Activated CD4-positive, alpha-beta T cell treated with anti-CD3 and anti-CD28 coated beads, Interleukin-2, amount 10 ng/mL, durations not matched to agents 7 days and 5 days (primary cell): ENCODE measurements at places on chromosomes 5 and 9. TPM values are rescaled to one million over a fixed set of nuclear protein-coding genes. Genes with fewer than 3 reads are reported as not detected.
A peak's percentile ranks its signal among the peaks of the same experiment; 100 is the strongest.

The SPATA31D4 gene
- total RNA-seq = not detected

The PKD2L2 gene
- total RNA-seq = not detected

The PCDHGA6 gene
- not detected for total RNA-seq

The NFIB gene
- not detected for total RNA-seq

The GFRA3 gene
- total RNA-seq = 0.21 TPM

The TRIM14 gene
- total RNA-seq = 116 TPM

The NUTM2G gene
- not detected for total RNA-seq

The RASEF gene
- total RNA-seq = not detected

The HTR4 gene
- not detected for total RNA-seq

The PLEKHG4B gene
- 0.10 TPM for total RNA-seq

The C9orf152 gene
- not detected for total RNA-seq

The RORB gene
- total RNA-seq = not detected

The HTR1A gene
- not detected for total RNA-seq

- DNase-seq = no peak
Observed at GRCh38 chr5:150299571-150300327, 3.0 kb downstream of the ARSI start.

DNA sequence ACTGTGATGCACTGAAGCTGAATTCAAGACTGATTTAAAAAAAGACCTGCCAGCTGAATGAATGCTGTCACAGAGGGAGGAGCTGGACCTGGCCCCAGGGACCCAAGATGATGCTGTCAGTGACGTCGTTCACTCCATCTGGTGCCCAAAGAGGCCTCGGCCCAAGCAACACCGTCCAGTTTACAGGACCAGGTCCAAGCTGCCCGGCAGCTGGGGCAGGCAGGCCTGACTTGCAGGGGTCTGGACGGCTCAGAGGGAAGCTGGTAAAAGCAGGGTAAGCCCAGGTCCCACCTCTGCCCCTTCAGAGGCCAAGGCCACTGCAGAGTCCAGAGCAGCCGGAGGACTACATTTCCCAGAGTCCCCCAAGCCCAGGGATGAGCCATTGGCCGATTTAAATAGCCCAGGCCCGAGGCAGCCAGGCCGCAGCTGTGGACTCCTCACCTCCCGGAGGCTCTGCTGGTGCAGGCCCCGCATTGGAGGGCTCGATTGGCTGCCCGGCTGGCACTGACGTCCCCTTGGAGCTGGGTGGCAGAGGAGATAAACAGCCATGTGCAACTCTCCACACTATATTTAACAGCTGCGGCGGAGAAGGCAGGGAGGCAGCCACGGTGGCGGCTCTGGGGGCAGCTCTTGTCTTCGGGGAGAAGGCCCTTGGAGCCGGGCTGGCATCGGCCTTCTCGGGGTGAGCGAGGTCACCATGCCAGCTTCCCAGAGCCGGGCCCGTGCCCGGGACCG lies at the start of gene PLPP7:
Gene PLPP7 (plus strand): TSS at position 423 of the 735 bp plus-strand sequence. CDS start 275 bp downstream, at position 698.
- DNase-seq = no peak

DNA sequence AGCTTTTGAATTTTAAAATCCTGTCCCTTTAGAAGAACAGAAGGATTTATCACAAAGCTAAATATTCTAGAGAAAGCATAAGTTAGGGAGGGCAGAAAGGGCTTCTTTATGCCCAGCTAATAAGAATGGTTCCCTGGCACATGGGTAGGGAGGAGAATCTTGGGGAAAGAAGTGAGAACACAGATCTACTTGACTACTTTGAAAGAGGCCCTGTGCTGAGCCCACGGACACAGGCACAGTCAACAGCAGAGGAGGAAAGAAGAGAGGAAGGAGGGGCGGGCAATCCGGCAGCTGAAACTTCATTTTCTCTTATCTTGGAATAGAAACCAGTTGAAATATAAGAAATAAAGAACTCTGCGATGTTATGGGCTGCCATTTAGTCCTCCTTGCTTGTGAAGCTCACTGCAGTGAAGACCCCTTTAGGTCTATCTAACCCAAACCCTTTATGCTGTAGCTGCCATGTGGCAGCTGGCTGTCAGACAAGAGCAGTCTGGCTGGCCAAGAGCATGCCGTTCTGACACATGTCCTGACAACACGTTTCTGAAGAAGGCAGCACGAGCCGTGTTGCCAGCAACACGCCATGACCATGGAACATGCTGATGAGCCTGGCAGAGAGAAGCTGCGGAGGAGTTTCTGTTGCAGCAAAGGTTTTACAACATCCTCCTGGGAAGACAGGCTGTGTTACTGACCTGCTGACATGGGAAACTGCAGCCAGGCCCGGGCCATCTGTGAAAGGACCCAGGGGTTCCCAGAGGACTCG lies 34.2 kb downstream of the ABLIM3 start:
- no peak for DNase-seq

DNA sequence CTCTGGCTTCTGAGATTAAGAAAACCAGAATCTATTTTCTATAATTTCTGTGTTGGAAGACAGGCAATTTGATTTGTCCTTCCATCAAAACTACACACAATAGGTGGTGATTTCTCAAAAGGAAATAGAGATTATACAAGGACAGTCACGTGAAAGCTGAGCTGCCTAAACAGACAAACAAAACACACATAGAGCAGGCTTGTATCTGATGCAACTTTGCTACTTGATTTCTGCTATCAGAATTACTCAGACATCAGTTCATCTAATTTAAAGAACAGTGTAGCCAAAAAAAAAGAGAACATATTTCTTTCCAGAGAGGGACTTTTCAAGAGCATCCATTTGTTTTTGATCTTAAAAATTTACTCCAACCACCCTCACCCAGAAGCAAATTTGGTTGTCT lies 2128.3 kb upstream of the C9orf72 start:
- no peak for DNase-seq

DNA sequence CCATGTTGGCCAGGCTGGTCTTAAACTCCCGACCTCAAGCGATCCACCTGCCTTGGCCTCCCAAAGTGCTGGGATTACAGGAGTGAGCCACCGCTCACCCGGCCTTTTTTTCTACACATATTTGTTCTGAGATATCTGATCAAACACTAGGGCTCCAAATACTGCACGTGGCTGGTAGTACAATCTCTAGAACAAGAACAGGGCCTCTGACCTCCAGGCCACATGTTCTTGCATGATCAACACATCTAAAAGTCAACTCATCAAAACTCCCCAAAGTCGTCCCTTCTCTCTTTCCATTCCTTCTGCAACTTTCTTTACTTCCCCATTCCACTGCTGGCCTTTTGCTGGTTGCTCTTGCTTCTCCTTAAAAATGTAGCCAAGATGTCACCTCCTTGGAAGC lies 113.3 kb upstream of the LHFPL2 start:
- no peak for DNase-seq

GRCh38 chr5:14557203-14557770 lies 24.3 kb upstream of the OTULINL start:
- DNase-seq = no peak

- peak; percentile 28 for DNase-seq
Observed at GRCh38 chr9:34929506-34930102, 28.5 kb upstream of the PHF24 start.

- no peak for DNase-seq
Observed at GRCh38 chr5:90131383-90132133, 278.0 kb downstream of the CETN3 start.

- no peak for DNase-seq
Observed at GRCh38 chr5:72440207-72440638, 67.0 kb downstream of the ZNF366 start.

DNA sequence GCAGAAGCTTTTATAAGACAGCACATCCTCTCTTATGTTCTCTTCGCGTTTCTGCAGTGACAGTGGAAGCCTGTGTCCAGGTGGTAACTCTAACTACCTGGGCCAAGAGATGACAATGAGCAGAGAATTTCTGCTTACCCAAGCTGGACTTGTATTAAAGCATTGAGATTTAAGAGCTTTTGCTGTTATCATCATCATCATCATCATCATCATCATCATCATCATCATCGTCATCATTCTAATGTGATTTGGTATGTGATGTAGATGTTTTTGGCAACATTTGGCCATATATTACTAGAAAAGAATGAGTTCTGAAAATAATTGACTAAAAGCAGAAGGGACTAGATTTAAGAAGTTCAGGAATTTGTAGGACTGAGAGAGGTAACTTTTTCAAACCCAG lies 401.3 kb downstream of the BRINP1 start:
- DNase-seq = no peak

DNA sequence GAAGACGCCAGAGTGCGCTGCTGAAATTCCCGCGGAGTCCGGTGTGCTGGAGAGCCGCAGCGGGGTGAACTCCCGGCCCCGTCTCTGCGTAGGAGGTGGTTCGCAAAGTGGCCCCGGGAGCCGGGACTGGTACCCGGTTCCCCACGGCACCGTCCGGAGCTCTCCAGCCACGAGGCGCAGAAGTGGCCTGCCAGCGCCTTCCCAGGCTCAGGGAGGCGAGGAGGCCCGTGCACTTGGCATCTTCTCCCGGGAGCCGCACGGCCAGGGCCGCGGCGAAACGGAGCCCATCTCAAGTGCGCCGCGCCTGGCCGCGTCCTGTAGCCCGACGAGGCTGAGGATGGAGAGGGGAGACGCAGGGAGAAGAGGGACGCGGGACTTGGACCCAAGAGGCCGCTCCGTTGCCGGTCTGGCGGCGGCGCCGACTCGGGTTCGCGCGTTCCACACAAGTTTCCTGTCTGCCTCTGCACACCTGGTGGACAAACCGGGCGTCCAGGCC lies 1.1 kb upstream of the IRX1 start:
- DNase-seq = no peak

DNA sequence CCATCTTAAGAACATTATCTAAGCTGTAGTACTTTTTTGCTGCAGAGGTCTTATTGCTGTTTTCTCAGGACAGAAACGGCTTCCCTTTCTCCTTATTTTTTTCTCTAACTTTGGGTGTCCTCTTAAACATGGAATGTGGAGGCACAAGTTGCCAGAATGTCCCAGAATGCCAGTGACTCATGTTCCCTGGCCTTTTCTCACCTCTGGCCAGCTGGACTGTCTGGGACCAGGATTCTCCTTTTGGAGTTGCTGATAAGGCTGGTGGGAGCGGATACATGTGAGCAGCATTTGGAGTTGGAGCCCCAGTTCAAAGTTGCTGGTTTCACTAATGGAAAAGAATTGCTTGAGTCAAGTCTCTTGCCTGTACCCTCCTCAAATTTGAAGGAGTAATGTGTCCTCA lies 112.8 kb downstream of the ARHGAP26 start:
- DNase-seq = no peak

- no peak for DNase-seq
Observed at GRCh38 chr5:135153661-135154060, 119.6 kb upstream of the PITX1 start.

- DNase-seq = no peak
Observed at GRCh38 chr9:89342948-89343347, 24.6 kb downstream of the SECISBP2 start.

- DNase-seq = no peak
Observed at GRCh38 chr9:94081435-94081834, 2.8 kb upstream of the PTPDC1 start.

- DNase-seq = no peak
Observed at GRCh38 chr9:125493384-125493783, 213.6 kb downstream of the MAPKAP1 start.

GRCh38 chr5:138573949-138574670 lies 1.1 kb downstream of the HSPA9 start:
- no peak for DNase-seq

DNA sequence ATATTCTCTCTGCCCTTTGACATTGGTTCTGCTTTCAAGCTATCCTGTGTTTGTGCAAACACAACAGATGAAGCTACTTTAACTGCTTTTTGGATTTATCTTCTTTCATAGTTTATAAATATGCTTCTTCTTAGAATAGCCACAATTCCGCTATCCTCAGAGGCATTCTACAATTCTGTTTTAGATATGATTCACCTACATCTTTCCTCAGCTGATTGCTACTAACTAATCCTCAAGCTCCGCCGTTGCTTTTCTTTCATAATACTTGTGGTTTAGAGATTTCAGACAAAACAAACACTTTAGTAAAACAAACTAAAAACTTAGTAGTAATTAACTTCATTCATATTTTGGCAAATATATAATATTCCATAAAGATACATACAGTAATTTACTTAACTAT lies 52.5 kb downstream of the ECPAS start:
- no peak for DNase-seq

DNA sequence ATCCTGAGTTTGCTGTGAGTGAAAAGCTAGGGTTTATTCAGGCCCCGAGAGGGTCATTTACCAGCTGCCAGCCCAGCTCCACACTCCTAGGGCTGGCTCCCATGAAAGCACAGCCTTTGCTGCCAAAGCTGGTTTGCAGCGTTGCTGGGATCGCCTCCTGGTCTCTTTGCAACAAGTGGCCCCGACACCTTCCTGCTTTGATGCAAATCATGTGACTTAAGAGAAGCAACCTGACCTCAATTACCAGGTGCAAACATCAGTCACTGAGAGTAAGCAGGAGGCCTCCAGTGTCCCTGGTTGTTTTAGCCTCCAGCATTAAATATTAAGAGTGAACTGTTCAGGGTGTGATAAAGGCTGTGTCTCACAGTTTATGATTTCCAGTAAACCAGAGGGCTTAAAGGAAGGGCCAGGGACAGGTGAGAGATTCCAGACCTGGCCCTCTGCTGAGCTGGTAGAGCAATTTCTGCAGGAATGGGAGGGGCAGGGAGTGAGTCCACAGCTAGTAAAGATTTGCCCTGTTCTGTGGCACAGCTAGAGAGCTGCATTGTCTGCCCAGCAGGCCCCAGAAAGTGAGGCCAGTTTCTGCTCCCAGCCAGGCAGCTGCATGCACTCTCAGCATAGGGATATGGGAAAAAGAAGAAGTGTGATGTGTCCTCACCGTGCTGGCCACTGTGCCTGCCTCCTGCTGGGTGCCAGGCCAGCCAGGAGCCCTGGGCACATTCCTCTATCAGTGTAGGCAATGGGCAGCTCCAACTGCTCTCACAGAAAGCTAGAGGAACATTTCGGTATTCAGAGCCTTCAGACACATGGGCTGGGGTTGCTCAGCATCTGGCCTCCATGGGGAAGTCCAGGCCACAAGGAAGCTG lies 58.0 kb downstream of the SLC22A5 start:
- peak; percentile 74 for DNase-seq

GRCh38 chr5:34625246-34625645 lies 30.9 kb upstream of the RAI14 start:
- DNase-seq = no peak

DNA sequence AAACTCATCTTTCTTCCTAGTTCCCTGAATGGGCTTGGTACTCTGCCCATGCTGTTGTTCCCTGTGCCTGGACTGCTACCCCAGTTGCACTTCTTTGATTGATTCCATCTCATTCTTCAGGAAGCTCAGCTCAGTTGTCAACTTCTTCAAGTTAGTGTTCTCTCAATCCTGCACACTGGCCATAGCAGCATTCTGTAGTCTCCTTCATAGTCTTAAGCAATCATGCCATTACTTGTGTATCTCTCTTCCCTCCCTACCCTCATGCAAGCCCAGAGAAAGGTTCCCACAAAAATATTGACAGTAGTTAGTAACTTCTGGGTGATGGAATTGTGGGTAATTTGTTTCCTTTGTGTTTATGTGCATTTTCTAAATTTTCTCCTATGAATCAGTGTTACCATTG lies 5.5 kb downstream of the KDM4C start:
- DNase-seq = no peak

- DNase-seq = no peak
Observed at GRCh38 chr5:12825163-12825562, 920.9 kb upstream of the CTNND2 start.

DNA sequence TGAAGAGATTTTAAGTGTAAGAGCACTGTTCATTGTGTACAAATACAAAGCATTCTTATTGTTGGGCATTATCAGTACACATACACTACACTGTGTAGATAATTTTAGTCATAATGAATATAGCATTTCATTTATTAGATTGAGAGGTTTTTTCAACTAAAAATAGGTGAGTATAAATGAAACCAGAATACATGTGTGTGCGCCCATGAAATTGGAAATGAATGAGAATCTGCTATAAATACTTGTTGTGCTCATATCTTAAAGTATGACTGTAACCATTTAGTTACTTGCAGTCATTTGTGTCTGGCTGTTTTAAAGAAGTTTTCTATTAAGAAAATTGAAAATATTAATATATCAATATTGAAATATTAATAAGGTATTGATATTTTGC lies 189.0 kb upstream of the MEF2C start:
- no peak for DNase-seq
